ENCODE measurements at places on chromosomes 6 and 20.

DNA sequence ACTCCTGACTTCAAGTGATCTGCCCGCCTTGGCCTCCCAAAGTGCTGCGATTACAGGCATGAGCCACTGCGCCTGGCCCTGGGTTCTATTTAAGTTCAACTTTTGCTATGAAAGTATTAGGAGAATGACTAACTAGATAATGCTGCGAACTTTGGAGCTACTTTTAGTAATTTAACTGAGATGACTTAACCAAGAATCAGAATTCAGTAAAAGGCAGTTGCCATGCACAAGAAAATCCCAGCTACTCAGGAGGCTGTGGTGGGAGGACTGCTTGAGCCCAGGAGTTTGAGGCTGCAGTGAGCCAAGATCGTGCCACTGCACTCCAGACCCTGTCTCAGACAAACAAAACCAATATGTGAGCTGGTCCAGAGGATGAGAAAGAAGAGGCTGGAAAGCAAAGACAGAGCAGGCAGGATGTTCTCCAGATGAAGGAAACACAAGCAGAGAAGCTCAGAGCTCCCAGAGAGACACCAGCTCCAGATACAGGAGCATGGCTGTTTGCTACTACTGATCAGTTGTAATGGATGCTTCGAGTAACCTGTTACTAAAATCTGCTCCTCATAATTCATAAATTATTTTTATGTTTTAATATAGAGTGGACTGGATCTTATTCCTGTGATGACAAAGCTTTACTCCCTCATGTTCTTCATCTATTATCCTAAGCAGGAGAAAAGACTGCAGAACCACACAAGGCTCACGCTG, 23.9 kb downstream of the ZNF217 start:
- no peak for DNase-seq

DNA sequence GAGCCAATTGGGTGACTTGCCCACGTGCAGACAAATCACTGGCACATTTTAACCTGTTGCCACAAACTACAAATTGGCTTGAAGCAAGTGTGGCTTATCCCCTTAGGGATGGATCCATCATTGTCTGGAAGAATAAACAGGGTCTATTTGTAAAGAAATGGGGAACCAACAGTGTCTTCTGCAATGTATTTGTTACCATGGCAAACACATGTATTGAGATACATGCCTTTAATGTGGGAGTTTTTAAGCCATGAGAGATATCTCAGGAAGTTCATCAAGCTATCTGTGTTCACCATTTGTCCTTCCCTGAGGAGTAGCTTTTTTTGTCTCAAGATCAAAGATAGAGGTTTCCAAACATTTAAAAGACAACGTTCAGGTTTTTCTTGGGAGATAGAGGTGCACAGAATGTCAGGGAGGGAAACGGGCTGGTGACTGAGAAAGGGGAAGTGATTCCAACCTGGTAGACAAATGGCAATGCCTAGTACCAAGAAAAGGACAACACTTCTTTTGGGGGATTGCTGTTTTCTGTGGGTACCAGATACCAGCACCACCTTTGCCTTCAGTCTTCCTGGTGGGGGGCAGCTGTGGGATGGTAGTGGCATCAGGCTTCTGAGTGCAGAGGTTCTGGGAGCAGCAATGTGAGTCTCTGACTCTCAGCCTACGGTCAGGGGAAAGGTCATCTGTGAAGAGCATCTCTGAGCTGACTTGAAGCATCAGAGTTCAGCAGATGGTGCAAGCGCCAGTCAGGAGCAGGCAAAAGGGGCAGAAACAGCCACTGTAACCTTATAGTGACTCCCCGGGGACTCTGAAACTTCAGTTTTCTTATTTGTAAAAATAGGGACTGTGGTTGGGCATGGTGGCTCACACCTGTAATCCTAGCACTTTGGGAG, 20.1 kb upstream of the BCAS1 start:
- no peak for DNase-seq

DNA sequence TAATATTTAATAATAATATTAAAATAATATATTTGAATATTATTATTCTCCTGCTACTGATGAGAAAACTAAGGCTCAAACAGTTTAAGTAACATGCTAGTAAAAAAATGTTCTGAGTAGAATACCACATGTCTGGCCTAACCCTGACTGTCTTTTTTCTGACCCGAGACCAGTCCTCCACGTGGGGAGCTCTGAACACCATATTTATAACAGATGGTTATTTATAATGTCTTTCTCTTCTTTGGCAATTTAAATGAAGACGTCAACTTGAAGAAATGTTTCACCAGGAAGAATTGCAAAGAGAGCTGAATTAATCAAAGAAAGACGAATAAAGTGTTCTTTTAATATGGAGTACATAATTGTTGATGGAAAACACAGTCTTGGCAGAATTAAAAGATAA, 82.0 kb downstream of the SLC22A3 start:
- no peak for DNase-seq

DNA sequence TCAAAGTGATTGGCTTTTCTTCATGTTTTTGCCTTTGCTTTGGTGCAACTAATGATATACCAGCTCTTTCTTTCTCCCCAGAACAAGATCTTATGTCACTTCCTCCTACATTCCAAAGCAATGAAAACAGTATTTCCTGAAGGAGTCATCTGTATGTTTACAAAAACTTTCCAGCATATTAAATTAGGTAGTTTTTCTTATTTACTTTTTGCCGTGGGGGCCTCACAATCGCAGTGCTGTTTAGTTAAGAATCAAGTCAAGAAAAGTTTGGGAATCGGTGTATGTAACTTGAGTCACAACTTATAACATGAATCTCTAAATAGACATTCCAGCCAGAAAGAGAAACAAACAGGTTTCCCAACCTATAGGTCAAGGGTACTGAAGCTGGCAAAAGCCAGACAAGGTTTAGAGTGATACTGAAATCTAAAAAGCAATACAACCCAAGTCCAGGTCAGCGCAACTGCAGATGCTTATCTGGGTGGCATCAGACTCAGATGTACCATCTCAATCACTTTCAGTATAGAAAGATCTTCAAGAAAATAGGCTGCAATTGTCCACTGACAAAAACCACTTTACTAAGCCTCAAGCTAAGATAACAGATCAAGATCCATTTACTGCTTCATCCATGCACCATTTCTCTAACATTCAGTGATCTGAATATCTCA, 63.6 kb downstream of the IPCEF1 start:
- no peak for DNase-seq

Data from germinal center (tissue), 1 donor.